ENCODE measurements at places on chromosomes 11 and 22. TPM values are rescaled to one million over a fixed set of nuclear protein-coding genes. Genes with fewer than 3 reads are reported as not detected.

The KCNQ1OT1 gene
- 3.0 TPM for total RNA-seq

The APOA4 gene
- total RNA-seq = 15.0 TPM

The CCS gene
- 31.5 TPM for total RNA-seq

The RAG1 gene
- total RNA-seq = 0.35 TPM

The TRIM77 gene
- not detected for total RNA-seq

The MS4A15 gene
- not detected for total RNA-seq

DNA sequence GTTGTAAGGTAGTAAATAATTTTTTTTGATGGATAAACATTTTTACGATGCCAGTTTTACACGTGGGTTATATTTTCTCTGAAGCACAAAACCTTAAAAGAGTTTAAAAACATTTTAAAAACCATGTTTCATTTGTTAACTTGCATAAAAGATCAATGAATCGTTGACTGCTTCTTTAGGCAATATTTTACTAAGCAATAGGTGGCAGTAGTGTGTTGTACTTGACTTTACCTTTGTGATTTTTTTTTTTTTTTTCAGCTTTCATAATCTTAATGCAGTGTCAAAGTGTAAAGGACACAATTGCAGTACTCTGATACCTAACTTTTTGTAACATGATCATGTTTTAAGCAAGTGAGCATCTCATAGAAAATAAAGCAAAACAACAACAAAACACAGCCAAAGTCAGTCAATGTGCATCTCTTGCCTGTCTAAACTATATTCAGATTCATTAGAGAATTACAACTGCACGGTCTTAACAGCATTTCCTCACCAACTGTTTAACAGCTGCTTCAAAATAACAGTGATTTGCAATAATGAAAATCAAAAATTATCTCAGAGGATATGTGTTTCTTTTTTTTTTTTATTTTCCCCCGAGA, 27.7 kb downstream of the DNAJC24 start:
- DNase-seq = no peak

DNA sequence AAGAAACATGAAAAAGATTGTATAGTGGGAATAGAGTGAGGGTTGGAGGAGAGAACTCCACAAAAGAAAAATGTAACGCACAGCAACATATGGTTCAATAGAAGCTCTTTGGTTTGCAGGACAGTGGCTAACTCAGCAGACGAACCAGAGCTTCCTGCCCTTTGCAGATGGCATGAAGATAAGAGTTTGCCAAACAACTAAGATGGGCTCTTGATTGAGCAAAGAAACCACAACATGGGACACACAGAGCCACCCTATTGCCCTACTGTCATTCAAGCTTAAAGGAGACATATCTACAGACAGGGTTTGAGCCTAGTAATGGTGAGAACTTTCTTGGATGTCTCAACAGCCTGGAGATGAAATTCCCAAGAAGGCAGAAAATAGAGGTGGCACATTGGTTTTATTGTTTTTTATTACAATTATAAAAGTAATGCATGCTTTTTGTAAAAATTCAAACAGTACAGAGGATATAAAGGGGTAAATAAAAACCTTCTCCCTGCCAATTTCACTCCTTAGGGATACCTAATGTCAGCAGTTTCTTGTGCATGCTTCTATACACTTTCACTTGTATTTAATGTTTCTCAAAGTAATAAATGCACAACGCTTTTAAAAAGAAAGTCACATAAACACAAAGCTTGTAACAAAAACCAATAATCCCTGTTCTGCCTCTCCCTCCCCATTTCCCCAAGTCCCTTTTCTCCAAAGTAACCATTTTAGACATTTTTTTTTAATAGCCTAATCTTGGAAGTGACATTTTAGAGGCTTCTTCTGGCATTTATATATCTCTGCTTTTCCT, 63.7 kb downstream of the COPB1 start:
- DNase-seq = no peak

DNA sequence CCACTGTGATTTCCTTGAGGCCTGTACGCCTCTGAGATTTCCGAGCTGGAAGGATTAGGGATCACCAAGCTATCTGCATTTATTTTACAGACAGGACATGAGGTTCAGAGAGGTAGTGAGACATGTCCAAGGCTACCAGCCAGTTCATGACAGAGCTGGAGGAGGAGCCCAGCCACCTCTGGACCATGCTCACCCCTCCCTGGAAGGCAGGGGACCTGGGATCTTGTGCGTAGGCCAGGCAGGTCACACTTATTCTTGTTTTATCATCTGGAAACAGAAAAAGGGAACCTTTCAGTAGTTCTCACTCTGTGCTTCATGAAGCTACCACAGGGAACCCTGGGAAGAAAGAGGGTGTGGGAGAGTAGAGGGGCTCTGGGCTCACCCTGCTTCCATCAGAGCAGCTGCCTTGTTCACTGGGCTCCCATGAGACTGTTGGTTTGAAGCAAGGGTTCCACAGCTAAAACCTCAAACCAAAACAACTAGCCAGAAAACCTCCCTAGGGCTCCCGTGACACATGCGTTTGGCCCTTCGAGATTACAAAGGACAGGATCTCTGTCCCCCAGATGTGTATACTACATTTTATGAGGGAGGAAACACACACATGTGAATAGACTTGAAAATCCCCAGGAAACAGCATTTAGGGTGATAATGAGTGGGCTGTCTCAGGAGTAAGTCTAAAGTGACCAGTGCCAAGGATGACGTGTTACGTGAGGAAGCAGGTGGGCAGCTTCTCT, 106.4 kb downstream of the DSCAML1 start:
- no peak for DNase-seq

DNA sequence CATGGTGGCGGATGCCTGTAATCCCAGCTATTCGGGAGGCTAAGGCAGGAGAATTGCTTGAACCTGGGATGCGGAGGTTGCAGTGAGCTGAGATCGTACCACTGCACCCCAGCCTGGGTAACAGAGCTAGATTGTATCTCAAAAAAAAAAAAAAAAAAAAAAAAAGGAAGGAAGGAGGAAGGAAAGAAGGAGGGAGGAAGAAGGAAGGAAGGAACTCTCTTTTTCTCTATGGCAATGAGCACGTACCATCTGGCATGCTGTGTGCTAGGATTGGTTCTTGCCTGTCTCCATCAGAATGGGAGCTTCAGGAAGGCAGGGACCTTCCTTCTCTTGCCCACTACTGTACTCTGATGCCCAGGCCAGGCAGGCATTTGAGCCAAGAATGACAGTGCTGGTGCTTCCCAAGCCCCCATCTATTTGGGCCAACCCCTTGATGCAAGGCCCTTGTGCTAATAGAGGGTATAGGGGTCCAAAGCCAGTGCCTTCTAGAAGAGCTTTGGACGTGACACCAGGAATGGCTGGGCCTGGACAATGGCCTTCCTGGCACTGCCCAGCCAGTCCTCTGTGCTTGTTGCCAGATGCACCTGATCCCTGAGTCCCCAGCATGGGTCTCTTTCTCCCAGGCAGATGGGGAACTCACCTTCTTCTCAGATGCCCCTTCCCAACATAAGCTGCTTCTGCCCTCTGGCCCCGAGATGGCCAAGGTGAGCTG, 10.6 kb upstream of the DGCR8 start:
- no peak for DNase-seq

DNA sequence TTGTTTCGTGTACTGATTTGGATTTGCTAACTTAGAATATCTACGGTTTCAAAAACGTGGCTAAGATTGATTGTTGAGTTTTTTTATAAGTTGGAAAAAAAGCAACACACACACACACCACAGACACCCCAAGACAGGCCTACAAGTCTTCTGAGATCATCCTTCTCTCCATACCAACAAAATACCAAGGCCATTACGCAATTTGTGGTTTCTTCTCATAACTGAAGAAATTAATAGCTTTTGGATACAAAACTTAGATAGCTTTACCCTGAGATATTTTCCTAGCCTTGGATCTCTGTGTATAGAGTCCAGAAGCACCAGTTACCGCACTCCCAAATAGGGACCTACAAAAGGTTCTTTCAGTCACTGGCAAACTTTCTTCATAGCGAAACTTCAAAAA, 113.6 kb downstream of the SIK3 start:
- no peak for DNase-seq

DNA sequence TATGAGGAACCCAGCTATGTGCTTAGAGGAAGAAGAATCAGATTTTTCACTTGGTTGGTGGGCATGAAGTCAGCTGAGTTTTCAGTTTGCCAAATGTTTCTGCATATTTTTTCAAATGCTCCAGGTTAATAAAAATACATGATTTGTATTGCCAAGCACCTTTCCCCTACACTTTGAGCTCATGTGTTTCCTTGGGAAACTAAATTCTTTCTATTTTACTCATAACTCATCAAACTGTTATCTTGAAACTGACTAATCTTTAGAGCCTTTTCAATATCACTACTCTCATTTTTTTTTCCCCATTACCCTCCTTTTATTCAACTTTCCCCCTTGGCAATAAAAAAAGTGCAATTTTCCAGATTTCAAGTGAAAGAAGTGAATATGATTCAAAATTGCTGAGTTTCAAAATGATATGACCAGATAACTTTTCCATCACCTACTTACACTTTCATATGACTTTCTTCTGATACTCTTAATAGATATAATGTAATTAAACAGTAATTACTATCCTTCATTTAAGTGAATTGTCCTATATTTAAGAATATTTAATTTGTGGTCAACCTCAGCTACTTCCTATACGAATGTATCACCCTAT, 91.9 kb upstream of the SOX6 start:
- no peak for DNase-seq

DNA sequence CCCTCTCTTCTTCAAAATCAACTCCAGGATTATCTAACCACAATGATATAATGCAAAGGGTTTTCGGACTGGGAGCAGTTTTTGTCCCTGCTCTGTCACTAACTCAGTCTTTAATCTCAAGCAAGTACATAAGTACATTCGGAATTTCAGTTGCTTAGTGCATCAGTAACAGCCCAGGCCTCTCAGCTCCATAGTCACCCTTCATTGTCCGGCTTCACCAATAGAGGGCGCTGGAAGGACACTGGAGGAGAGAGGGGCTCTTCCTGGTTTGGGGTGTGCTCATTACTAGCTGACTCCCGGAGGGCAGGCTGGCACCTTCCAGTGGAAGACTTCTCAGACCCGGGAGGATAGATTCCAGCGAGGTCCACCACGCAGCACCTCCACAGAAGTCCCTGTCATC, 90.4 kb upstream of the PDGFD start:
- no peak for DNase-seq

- no peak for DNase-seq
Observed at GRCh38 chr11:103871923-103872551, 164.4 kb upstream of the DDI1 start.

GRCh38 chr11:85740481-85741400, 54.7 kb upstream of the CCDC89 start:
- no peak for DNase-seq

GRCh38 chr22:32796865-32797573, 4.5 kb upstream of the TIMP3 start:
- no peak for DNase-seq

- no peak for DNase-seq
Observed at GRCh38 chr11:114353443-114353842, 46.9 kb downstream of the C11orf71 start.

DNA sequence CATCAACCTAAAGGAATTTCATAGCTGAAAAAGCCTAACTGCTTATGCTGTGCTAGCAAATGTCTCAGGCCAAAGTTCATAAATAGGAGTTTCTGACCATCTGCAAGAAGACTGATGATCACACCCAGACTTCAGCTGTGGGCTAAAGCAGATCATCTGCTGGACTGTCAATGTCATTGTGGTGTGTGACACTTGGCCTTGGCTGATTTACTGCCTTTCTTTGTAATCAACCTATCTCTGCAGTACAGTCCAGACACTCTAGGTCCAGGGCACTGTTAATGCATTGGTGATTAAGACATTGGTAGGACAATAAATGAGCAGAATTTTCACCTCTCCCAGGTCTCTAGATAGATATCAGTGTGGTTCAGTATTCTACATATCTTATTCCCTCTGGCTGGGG, 40.3 kb upstream of the SMCO4 start:
- no peak for DNase-seq

DNA sequence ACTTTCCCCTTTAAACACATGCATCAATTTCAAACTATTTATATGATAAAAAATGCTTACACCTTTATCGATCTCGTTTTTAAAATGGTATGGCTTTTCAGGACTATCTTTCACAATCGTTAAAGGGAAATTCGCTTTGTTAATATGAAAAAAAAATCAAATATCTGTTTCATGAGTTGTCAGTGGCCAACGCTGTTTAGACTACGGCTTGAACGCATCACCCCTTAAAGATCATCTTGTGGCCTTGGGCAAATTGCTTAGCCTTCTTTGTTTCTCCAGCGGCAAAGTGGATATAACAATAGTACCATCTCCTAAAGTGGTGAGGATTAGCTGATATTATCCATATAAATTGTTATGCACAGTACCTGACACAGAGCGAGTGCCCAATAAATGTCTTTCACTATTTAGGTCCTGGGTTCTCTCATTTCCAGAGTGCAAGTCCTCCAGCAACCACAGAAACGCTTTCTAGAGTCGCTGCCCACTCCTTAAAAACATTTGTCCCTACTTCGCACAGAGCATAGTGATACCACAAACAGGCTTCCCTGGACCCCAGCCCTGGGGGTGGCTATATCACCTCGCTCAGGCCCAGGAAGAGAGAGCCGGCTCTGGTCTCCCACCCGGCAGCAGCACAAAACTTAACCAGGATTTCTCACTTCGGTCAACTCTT, 904 bp downstream of the SLC35F2 start:
- no peak for DNase-seq

DNA sequence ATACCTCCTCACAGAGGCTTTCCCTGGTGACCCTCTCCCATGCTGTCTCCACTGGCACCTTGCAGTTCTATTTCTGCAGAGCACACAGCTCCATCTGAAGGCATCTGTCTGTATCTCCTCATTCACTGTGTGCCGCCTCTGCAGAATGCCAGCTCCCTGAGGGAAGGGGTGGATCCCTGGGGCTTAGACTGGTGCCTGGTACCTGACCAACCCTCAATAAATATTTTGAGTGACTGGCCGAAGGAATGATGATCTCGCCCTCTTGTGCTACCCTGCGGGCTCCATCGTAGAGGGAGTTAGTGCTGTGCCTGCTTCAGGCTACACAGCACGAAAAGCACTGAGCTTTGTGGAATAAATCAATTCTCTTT, 1.6 kb downstream of the CBX7 start:
- no peak for DNase-seq

- DNase-seq = no peak
Observed at GRCh38 chr11:73859671-73860070, 17.0 kb downstream of the COA4 start.

GRCh38 chr22:28009272-28009827, 90.3 kb upstream of the PITPNB start:
- peak; percentile 92 for DNase-seq

- no peak for DNase-seq
Observed at GRCh38 chr11:126817523-126818450, 182.8 kb downstream of the KIRREL3 start.

DNA sequence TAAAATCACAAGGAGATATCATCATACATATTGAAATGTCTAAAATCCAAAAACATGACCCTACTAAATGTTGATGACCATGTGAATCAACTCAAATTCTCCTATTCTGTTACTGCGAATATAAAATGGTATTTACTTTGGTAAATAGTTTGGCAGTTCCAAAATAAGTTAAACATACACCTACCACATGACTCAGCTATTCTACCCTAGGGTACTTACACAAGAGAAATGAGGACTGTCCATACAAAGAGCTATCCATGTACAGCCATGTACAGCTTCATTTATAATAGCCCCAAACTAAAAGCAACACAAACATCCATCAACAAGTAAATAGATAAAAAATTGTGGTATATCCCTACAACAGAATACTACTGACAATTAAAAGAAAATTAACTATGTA, 346.1 kb upstream of the TENM4 start:
- DNase-seq = no peak

GRCh38 chr11:126415669-126416420, 60.4 kb downstream of the ST3GAL4 start:
- DNase-seq = no peak

Data from mesenteric fat pad (tissue), 1 donor.